Central memory CD4-positive, alpha-beta T cell (primary cell): ENCODE measurements at places on chromosomes 5 and 9.

- no peak for DNase-seq
Observed at GRCh38 chr9:109100543-109101201, 19.1 kb downstream of the TMEM245 start.

GRCh38 chr9:95107976-95108375 lies 209.5 kb downstream of the FANCC start:
- no peak for DNase-seq

DNA sequence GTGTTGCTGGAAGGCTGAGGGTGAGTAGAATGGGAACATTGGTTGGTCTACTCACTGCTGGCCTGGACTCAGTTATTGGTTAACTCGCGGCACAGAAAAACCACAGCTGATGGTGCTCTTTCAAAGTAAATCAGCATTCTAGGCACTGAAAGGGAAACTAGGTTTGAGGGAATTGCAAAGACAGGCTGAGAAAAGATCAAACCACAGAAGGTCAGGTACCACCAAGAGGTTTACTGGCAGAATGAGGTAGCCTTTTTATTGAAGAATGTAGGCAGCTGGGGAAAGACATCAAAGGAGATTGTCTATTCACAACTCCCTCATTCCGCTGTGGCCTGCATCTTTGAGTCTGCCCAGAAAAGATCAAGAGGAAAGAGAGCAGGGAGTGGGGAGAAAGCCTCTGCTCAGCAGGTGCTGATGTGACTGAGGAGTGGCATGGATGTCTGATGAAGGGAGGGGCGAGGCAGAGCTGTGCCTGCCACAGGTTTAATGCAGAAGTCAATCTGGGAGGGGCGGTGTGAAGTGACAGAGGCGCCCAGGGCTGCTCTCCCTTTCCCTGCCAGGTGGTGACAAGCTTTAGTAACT lies 255.5 kb downstream of the MAN2A1 start:
- DNase-seq = no peak

GRCh38 chr5:74903165-74903787 lies 37.1 kb upstream of the FAM169A start:
- DNase-seq = peak; percentile 33

DNA sequence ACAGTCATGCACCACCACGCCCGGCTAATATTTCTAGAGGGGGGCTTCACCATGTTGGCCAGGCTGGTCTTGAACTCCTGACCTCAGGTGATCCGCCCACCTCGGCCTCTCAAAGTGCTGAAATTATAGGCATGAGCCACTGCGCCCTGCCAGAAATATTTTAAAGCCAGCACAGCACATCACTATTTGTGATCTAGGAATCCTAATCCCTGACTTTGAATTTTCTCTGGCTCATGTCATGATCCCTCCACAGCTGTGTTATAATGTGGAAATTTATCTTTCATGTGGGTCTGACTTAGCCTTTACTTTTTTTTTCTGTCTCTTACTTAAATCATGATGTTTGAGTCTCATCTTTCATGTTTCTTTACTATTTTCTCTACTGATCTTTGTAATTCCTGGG lies 18.7 kb upstream of the ITGA1 start:
- DNase-seq = no peak

DNA sequence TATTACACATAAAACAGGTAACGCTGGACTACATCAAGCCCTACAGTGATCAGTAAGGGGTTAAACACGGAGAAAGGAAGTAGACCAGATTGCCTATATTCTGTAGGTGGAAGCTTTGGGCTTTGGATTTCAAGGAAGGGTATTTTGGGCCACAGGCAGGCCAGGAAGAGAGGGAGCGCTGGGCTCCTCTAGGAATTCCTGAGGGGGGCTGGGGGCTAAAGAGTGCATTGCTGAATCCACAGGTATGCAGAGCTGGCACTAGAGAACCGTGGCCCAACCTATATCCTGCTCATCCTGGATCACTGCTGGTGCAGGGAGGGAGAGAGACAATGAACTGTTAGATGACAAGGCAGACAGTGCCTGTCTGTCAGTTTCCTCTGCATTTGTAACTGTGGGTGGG lies 367.1 kb downstream of the CSNK1G3 start:
- no peak for DNase-seq

DNA sequence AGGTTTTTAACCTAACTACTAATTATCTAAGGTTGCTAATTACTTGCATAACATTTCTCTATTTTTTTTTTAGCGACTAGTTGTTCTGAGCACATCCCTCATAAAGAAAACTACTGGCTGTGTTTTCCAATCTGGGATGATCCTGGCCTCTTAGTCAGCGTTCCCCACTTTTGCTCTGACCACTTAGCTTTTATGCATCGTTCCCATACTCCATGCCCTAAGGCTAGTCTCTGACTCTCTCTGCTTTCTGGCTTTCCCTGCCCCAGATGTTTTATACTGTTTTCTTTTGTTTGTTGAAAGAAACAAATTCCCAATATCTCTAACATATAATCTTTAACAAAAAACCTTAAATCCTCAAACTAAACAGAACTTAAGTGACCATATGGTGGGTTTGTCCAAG lies 217.9 kb downstream of the SPATA31D1 start:
- no peak for DNase-seq

GRCh38 chr9:93658184-93658925 lies 82.0 kb downstream of the PHF2 start:
- no peak for DNase-seq

GRCh38 chr9:78324068-78324650 lies 27.2 kb downstream of the PSAT1 start:
- no peak for DNase-seq

DNA sequence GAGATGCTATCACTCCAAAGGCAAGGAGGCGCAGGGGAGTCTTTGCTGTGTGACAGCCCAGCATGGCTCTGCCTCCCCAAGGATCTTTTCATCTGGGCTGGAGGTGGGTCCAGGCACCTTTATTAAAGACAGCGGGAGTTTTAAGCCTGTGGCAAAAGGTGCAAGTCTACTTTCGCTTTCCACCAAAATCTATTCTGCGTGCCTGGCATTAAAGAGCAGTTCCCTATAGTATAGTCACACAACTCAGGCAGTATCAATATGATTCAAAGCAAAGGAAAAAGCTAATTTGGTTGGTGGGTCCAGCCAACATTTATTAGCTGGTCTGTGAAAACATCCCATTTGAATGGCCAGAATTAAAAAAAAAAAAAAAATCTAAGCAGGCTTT lies 398.7 kb downstream of the EBF1 start:
- no peak for DNase-seq

DNA sequence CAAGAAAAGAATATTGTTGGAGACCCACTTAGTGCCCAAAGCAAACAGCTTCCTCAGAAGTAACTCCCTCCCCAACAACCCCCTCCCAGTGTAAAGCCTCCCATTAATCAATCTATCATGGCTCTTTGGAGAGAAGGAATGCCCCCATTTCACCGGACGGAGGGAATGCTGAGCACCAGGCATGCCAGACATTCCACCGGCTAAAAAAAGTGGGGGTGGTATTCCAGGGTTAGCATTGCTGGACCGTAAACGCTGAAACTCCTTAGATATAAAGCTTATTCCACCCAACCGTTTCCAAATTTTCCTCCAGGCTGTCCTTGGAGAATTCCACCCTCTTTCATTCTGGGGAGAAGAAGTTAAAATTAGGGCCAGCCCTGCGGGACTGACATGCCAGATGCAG lies 363 bp upstream of the MAMDC2 start:
- DNase-seq = no peak

DNA sequence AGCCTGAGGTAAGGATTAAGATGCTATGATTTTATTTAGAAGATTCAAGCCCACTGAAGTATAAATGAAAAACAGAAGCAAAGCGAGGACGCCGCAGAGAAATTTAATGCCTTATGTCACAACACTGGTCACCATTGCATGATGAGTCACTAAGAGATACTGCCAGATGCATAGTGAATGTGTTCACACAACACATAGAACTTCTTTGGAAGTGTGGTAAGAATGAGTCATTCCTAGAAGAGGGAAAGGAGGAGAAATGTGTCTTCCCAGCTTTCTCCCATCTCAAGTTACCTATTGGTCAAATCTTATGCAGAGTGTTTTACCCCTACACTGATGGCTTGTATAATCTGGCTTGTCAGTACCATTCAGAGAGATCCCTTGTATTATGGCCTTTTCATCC lies 465.3 kb upstream of the ARRDC3 start:
- no peak for DNase-seq

GRCh38 chr5:128224336-128224735 lies 140.8 kb downstream of the SLC12A2 start:
- no peak for DNase-seq

- no peak for DNase-seq
Observed at GRCh38 chr5:109996246-109996645, 306.5 kb downstream of the MAN2A1 start.

DNA sequence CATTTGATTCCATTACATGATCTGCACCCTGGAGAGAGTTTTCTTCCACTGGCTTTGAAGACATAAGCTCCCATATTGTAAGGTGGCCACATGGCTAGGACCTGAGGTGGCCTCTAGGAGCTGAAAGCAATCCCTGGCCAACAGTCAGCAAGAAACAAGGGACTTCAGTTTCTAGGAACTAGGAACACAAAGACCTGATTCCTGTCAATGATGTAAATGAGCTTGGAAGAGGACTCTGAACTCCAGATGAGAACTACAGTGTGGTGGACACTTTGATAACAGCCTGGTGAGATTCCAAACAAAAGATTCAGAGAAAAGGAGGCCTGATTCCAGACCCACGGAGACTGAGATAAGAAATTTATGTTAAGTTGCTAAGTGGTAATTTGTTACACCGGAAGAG lies 129.0 kb downstream of the MCTP1 start:
- DNase-seq = no peak

DNA sequence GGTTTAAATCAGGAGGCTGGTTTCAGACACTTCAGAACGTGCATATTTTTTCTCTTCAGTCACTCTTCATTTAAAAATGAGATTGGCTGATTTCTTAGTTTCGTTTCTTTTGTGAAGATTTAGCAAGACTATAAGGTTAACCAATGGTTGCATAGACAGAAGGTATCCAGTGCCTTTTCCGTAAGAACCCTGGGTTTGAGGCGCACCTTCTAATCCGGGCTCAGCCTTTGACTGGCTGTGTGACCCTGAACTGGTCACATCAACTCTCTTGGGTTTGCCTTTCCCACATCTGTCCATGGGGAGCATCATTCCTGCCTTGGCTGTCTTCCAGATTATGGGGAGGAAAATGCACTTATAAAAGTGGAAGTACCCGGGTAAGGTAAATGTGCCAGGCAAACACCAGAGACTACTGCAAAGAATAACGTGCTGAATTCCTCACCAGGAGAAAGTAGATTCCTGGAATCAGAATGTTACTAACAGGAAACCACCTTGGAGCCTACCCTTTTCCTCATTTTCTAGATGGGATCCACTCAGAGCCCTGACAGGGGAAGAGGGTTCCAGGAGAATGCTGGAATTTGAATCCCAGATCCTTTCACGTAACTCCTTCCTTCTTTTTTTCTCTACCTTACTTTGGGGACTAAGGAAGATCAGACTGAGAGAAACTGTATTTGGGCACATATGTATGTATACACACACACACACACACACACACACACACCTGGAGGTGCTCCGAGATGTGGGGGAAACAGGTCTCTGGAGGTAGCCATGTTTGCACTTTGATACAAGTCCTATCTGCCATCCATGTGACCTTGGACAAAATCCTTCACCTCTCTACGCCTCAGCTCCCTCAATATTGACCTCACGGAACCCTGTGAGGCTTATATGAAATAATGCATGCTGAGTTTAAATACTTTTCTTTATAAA lies 6.8 kb downstream of the HAND1 start:
- DNase-seq = no peak

DNA sequence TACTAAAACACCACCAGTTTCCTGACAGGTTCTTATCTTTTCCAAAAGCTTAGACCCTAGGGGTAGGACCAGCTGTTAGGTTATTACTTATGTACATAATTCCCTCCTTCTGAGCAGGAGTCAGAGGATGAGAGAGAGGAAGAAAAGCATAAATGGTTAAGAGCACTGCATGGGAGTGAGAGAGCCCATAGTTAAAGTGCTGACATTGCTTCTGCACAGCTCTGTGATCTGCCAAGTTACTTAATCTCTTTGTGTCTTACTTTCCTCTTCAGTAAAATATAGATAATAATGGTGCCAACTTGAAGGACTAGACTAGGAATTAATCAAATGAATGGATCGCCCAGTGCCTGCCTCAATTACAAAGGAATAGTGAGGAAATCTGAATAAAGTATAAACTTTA lies 66.4 kb downstream of the NRG2 start:
- no peak for DNase-seq

DNA sequence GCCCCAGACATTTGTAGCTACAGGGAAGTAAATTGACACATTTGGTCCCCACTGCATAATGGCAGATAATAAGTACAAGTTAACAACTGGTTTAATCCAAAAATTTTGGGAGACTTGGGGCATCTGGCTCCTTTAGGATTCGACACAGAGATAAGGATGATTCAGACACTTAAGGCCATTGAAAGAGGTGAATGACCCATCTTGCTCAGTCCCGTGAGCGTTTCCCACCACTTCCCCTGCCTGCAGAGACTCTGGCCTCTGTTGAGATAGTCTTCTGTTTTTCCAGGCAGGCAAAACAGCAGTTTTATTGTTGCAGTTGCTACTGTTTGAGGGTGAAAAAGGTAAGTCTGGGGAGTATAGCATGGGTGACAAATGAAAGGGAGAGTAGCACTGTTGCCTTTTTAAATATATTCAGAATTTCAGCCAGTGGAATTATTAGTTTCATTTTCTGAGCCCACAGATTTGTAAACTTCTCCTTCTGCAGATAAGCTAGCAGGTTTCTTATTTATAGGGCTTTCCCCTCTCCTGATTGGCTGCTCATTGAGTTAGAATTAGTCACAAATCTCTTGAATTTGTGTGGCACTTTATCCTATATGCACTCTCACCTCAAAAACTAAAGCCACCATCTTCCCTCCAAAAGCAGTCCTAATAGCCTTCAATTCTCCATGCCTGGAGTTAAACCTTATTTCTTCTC lies 19.3 kb downstream of the ACO1 start:
- DNase-seq = no peak

- no peak for DNase-seq
Observed at GRCh38 chr5:15012061-15012460, 140.5 kb upstream of the ANKH start.

DNA sequence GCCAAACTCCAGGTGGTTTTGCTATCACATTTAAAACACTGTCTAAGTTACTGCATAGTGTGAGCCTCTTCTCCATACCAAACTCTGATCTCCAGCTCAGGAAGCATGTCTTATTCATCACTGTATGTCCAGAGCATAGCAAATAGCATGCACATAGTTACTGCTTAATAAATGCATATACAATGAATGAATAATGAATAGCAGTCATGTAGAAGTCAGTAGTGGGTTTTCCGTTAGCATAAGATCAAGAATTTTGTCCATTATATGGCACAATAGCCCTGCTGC lies 329.4 kb downstream of the ARRDC3 start:
- DNase-seq = no peak

DNA sequence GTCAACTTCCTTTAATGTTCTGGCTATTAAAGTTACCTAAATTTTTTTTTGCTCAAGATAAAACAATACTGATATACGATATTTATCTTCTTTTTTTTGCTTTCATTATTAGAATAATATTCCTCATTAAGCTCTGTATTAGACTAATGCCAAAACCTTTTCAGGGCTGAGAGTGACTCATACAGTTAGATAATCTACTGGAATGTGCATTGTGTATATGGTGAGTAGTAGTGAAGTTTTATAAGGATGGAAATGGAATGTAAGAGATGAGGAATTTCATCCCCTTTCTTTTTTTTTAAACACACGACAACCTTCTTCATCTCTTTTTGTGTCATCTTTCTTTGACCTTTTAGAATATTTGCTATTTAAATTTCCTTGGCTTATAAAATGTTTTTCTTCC lies 268.6 kb downstream of the ISL1 start:
- DNase-seq = no peak

GRCh38 chr9:136629001-136629878 lies 33.5 kb upstream of the EGFL7 start:
- DNase-seq = no peak
